Choroid plexus epithelial cell (primary cell): ENCODE measurements at places on chromosomes 7 and 10.

DNA sequence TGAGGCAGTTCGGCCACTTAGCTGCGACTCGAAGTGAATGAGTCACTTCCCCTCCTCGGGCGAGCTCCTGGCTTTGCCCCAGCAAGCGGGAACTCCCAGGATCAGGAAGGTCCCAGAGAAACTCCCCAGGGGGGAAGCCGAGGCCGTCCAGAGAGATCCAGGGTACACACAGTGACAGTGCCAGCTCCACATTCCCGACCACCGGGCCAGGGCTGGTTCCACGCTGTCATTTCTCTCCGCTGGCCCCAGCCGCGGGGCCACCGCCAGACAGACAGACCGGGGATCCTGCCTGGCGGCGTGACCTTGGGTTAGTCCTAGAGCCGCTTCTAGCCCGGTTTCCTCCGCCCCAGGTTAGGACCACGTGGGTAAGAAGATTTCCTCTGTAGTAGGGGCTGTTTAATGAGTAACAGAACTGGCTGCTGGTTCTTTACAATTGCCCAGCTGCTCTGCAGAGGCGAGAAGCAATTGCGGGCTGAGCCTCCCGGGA lies 463 bp upstream of the UPP1 start:
- DNase-seq: peak; percentile 98

- DNase-seq: peak; percentile 25
These were observed 313.9 kb upstream of the ZNF32 start for GRCh38 chr10:43962346-43963191.

DNA sequence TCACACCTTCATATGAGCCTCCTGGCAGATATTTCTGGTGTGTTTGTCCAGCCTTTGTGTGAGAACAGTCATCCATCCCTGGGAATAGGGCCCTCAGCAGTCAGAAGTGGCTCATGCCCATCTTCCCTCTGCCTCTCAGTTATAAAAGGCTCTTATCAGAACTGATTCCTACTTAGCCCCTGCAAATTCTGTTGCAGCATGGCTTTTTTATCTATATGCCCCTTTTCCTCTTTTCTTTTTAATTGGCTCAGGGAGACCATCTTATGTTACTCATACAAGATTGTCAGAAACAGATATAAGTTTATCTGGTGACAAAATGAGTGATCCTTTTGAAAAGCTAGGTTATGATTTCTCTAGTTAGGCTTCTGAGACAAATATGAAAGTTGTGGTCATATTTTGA lies 194.1 kb downstream of the CREB5 start:
- DNase-seq: no peak

GRCh38 chr7:142496545-142496991 lies 238.7 kb upstream of the PRSS58 start:
- peak; percentile 81 for DNase-seq

- no peak for DNase-seq
These were observed 65.2 kb downstream of the TCF7L2 start for GRCh38 chr10:113015201-113015600.

DNA sequence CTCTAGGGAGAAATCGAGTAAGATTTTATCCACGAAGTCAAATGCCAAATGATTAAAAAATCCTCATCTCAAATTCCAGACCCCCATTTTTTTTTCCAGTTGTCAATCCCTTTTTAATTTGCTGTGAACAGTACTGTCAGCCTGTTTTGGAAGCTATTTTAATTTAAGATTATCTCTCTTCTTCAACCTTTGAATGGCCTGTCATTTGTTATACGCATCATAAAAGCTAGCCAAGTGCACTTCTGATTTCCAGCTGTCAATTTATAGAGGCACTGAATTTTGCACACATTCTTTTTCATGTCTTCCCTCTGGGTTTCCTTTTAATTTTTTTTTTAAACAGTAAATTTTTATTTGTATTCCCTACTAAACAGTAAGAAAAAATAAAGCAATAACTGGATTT lies 336.4 kb upstream of the HGF start:
- no peak for DNase-seq

GRCh38 chr7:73624669-73625001 lies 313 bp upstream of the MLXIPL start:
- no peak for DNase-seq

DNA sequence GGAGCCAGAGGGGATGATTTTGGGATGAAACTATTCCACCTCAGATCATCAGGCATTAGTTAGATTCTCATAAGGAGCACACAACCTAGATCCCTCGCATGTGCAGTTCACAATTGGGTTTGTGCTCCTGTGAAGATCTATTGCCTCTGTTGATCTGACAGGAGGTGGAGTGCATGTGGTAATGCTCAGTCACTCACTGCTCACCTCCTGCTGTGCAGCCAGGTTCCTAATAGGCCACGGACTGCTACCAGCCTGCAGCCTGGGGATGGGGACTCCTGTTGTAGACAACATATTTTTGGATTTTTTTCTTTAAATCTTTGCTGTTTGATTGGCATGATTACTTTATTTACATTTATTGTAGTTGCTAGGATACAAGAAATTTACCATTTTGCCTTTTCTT lies 765.0 kb downstream of the INHBA start:
- no peak for DNase-seq

DNA sequence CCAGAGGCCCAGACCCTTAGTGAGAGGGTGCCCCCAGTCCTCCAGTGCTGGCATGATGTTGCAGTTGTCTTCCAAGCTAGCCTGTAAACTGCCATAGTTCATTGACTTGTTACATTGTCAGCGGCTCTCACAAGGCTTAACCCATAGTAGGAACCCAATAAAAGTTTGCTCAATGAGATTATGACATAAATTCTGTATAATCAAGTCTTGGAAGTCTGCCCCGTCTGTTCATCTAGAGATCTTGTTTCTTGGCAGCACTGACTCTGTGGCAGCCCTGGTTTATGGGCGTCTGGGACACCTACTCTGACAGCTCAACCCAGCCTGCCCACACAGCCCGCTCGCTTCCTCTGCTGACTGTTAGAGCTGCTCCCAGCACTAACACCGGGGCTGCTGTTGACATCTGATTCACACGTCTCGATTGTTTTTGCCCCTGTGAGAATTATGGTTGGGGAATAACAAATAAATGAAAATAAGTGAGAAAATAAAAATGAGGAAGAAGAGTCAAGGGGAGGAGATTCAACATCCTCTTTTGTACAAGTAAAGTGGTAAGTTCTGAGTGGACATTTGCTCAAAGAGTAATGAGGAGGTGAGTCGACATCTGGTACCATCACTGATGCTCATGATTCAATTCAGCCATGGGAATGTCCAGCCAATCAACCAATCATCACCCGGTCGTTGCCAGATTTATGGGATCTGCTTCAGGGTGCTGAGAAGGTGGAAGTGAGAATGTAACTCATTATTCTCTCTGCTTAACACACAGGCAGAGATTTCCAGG lies 160.8 kb downstream of the SPAG6 start:
- no peak for DNase-seq

GRCh38 chr10:110003524-110003885 lies 4.3 kb upstream of the ADD3 start:
- DNase-seq: no peak

DNA sequence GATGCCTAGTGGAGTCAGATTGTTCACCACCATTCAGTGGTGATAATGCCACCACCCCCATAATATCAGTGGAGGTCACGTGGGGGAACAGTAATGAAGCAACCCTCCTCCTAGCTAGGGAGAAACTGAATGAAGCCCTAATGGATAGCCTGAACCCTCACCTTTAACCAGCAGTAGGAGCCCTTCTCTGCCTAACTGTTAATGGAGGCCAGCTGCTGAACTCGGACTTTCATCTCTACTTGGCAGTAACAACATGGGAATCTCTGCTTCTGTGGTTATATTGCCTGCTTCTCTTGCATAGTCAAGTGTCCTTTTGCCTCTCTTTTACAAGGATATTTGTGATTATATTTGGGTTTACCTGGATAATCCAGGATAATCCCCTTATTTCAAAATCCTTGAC lies 1097.9 kb downstream of the REEP3 start:
- DNase-seq: no peak

- peak; percentile 41 for DNase-seq
These were observed 65.1 kb downstream of the MGMT start for GRCh38 chr10:129531969-129532660.

DNA sequence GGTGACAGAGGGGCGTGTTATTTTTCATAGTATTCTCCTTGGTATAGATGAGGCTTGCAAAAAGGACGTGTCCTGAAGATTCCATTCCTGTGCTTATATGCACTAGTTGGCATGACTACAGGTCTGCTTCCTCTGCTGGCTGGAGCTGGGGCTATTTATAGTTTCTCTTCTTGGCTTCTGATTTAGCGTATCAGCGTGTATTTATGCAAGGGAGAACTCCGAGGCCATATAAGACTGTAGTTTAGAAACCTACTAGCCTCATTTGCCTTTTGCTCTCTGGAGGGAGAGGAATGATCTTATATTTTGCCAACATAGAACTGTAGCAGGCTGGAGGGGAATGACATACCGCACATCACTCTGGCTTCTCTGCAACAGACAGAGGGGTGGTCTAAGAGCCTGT lies 39.7 kb downstream of the CACNB2 start:
- peak; percentile 92 for DNase-seq

DNA sequence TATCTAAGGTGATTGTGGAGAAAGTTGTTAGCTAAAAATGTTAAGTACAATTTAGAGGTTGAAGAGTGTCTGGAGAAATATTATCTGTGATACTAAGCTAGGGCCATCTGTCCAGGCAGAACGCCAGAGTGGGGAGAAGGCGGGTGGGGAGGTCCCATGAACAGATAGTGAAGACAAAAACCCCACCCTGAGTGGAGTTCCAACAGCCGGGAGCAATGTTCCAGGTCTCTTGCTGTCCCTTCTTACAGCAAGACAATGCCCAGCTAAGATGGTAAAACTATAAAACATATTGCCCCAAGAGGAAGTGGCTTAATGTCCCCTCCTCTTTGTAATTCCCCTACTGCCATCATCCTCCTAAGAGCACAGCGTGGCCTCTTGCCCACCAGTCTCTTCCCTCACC lies 10.4 kb upstream of the IL15RA start:
- DNase-seq: no peak

DNA sequence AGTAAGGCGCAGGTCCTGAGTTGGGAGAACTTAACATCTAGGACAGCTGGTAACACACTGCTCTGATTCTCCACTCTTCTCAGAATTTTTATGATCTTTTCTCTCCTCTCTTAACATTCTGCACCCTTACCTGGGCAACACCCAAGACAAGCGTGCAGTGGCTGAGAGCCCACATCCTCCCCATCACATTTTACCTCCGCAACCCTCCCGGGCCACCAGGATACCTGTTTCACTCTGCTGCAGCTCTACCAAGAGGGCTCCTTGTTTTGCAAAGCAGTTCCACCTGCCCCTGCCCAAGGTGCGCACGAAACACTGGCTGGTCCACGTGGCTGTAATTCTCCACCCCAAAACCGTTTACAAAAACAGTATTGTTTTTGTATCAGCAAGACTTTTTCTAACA lies 81.5 kb downstream of the ITIH5 start:
- DNase-seq: no peak

DNA sequence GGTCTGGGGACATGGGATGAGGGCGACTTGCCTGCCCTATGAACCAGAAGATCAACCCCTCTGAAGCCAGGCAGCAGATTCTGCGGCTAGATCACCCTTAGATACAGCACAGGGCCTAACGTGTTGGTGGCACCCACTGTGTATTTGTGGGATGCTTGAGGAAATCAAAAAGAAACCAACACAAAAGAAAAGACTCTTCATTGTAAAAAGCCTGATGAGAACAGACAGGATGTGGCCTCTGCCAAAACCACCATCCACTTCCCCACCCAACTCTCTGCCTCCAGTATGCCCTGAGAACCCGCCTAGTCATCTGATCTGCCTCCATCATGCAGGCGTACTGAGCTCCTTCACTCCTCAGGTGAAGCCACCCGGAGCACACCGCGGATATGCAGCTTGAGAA lies 97.2 kb upstream of the INSYN2A start:
- no peak for DNase-seq

GRCh38 chr7:129797214-129797789 lies 155.5 kb downstream of the UBE2H start:
- no peak for DNase-seq

- peak; percentile 6 for DNase-seq
These were observed 163.8 kb downstream of the ELMO1 start for GRCh38 chr7:37284805-37285231.

DNA sequence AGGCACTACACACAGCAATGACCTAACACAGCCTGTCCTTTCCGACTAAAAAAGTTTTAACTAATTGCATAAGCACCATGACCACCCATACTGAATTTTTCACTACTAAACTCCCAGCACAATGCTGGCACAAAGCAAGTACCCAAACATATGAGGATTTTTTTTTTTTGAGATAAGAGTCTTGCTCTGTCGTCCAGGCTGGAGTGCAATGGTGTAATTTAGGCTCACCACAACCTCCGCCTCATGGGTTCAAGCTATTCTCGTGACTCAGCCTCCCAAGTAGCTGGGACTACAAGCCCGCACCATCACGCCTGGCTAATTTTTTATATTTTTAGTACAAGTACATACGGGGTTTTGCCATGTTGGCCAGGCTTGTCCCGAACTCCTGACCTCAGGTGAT lies 5.1 kb downstream of the UBE2H start:
- peak; percentile 31 for DNase-seq

- peak; percentile 50 for DNase-seq
These were observed 966.0 kb downstream of the LRMDA start for GRCh38 chr10:76397181-76398042.

- no peak for DNase-seq
These were observed 28.3 kb upstream of the CLDN4 start for GRCh38 chr7:73802459-73802858.

DNA sequence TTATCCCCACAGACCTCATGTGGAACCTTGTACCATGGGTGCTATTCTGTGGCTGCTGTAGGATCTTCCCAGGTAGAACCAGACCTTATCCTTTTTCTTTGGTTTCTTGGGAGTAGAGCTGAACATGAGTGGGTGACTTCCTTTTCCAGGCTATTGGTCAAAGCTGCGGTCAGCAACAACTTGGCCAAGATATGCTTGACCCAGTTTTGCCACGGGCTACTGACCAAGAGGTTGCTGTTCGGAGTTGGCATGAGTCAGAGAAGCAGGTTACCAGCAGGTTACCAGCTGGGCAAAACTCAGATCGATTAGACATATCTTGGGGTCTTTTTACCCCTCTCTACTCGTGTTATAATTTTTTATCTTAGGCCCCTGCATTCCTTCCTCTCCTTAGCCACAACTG lies 36.7 kb upstream of the HDAC9 start:
- no peak for DNase-seq

DNA sequence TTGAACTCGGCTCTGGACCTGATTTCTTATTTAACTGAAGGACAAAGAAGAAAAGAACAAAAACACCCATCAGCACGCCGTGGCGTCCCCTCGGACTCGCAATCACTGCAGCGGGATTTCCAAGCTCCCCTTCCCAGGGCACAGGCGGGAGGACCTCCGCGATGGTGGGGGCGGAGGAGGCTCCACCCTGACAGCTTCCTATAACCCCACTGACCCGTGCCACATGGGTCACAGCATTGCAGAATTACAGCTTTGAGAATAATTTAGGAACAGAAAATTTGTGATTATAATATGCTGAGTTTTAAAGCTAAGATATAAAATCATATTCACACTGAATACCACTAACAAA lies 129.7 kb upstream of the SEC61G start:
- DNase-seq: no peak

GRCh38 chr10:58475322-58476277 lies 37.1 kb upstream of the BICC1 start:
- peak; percentile 65 for DNase-seq
